ENCODE measurements at places on chromosomes 5 and 9. TPM values are rescaled to one million over a fixed set of nuclear protein-coding genes. Genes with fewer than 3 reads are reported as not detected.

Gene MARCHF11
- 6.4 TPM for polyA plus RNA-seq

Gene PCDHGB4
- 9.9 TPM for polyA plus RNA-seq

Gene LRRC19
- 0.21 TPM for polyA plus RNA-seq

Gene ARSI
- polyA plus RNA-seq, result 2.1 TPM

Gene HABP4
- 71.2 TPM for polyA plus RNA-seq

Gene C5orf52
- polyA plus RNA-seq, result not detected

Gene C6
- polyA plus RNA-seq, result 0.27 TPM

Gene EIF4E1B
- not detected for polyA plus RNA-seq

Gene PRRC2B
- 71.1 TPM for polyA plus RNA-seq

Gene FST
- polyA plus RNA-seq, result 29.3 TPM

Gene RPL35
- 1,356 TPM for polyA plus RNA-seq

Gene OGN
- 0.35 TPM for polyA plus RNA-seq

Gene ALG2
- polyA plus RNA-seq, result 46.9 TPM

Gene TICAM2
- polyA plus RNA-seq, result 0.22 TPM

Gene GPR150
- 0.35 TPM for polyA plus RNA-seq

Gene PCDHGB6
- 26.1 TPM for polyA plus RNA-seq
